Left ventricle myocardium superior (tissue), 1 donor: ENCODE measurements at places on chromosomes 5 and 9. TPM values are rescaled to one million over a fixed set of nuclear protein-coding genes. Genes with fewer than 3 reads are reported as not detected.
A peak's percentile ranks its signal among the peaks of the same experiment; 100 is the strongest.

Gene TMC1
- not detected for total RNA-seq

Gene UBE2D2
- 118 TPM for total RNA-seq

Gene SLC36A2
- total RNA-seq = 0.22 TPM

Gene FYB1
- 5.8 TPM for total RNA-seq

Gene PCDHA9
- total RNA-seq = not detected

Gene ZCCHC9
- total RNA-seq = 9.3 TPM

Gene CMBL
- 48.6 TPM for total RNA-seq

Gene FBXO38
- 41.2 TPM for total RNA-seq

Gene PDE6A
- 0.05 TPM for total RNA-seq

Gene MOB3B
- total RNA-seq = 1.7 TPM

Gene GARIN3
- not detected for total RNA-seq

DNA sequence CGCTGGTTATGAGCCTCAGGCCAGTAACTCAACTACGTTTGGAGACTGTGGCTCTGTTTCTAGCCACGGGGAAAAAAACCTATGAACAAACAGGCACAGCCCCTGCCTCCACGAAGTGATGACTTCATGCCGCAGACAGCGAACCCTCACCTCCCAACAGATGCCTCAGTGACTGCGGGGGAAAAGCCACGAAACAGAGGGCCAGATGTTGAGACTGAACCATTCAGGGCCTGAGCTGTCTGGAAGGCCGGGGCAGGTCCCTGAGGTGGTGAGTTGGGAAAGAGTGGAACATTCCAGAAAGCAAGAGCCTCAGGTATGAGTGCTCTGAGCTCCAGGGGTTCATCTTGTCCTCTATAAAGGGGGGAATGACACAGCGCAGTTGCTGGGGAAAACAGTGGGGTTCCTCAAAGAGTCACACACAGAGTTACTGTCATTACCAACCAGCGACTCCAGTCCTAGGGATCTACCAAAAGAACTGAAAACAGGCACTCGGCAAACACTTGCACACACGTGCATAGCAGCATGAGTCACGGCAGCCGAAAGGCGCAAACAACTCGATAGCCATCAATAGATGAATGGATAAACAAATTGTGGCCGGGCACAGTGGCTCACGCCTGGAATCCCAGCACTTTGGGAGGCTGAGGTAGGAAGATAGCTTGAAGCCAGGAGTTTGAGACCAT lies 15.3 kb downstream of the PLPP7 start:
- no peak for DNase-seq

- DNase-seq = no peak
Measured at GRCh38 chr5:114152656-114153360, 209.1 kb upstream of the KCNN2 start.

DNA sequence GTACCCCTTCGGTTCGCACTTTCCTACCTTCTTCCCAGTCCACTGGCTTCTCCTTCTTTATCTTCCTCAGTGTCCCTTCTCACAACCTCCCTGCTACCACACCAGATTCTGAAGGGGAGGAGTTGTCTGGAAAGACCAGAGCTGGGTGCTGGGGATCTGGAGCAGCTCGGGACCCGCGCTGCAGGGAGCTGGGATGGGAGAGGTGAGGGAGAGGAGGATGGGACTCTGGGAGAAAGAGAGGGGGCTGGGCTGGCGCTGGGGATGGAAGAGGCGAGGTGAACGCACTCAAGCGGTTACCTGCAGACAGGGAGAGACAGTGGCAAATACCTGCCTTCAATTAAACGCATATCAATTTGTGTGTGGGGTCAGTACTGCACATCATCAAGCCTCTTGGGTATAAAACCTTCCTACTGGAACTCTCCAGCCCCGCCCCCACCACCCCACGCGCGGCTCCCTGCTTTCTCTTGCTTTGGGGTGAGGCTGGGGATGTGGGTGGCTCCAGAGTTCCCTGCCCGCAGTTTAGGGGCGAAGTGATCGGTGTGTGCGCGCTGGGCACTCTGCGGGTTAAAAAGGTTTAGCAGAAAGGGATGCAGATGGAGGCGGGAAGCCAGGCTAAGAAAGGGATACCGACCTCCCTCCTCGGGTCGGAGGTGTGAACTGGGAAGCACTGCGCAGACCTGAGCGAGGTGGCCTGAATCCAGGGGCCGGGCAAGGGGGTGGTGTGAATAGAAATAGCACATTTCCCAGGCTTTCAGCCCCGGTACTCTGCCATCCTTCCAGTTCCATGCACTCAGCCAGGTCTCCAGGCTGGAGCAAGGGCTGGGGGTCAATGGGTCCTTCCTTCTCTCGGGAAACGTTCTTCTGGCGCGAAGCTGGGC lies 977 bp upstream of the PAM start:
- DNase-seq = peak; percentile 30

DNA sequence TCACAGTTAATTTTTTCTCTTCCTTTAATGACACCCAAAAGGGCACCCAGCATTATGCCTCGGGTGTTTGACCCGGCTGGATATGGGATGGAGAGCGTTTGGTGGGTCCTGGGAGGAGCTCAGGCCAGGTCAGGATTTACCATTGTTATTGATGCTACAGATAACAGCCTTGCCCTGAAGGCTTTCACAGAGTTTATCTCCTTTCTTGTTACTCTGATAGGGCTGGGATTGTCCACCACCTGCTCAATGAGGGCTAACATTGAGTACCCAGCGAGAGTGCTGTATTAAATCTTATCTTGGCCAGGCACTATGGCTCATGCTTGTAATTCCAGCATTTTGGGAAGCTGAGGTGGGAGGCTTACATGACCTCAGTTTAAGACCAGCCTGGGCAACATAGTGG lies 37.2 kb downstream of the GADD45G start:
- DNase-seq = no peak

GRCh38 chr5:166063261-166063660 lies 2228.2 kb upstream of the WWC1 start:
- no peak for DNase-seq

GRCh38 chr9:112218908-112219307 lies 43.8 kb upstream of the SUSD1 start:
- no peak for DNase-seq

DNA sequence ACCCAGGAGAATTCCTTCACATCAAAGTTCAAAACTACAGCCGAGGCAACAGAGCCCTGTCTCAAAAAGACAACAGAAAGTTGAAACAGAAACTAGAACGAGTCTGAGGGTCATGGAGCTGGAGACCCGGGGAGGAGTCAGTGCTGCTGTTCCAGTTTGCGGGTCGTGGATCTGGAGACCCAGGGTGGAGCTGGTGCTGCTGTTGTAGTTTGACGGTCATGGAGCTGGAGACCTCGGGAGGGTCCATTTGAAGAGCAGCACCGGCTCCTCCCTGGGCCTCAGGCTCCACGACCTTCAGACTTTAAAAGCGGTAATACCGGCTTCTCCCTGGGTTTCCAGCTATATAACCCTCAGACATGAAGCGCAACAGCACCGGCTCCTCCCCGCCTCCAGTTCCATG lies 13.0 kb upstream of the LCN15 start:
- DNase-seq = no peak

DNA sequence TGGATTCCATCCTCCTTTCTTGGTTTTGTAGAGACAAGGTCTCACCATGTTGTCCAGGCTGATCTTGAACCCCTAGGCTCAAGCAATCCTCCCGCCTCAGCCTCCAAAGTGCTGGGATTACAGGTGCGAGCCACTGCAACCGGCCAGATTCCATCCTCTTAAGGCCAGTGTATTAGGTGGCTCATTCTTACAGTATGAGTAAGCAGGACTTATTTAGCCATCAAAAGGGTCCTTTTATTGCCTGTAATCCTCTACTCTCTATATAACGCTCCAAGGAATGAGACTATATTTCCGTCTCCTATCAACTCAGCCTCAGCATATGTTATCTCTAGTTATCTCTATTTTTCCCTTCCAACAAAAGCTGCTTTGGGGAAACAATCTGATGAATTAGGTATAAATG lies 3.0 kb upstream of the ERBIN start:
- DNase-seq = no peak

- no peak for DNase-seq
Measured at GRCh38 chr5:143258559-143259253, 144.8 kb downstream of the NR3C1 start.

- DNase-seq = no peak
Measured at GRCh38 chr5:168104811-168105481, 186.5 kb upstream of the WWC1 start.

DNA sequence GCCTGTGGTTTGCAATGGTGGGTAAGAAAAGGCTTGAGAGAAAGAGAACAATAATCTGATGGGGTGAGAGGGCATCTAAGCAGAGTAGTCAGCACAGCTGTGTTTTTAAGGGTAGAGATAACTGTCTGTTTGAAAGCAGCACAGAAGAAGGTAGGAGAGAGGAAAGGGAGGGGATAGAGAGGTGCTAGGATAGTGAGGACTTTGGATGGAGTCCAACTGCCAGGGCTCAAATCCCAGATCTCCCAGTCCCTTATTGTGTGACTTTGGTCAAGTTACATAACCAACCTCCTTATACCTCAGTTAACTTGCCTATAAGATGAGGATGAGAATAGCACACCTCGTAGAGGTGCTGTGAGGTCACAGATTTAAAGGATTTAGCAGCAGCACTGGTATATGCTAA lies 55.6 kb downstream of the GPR21 start:
- no peak for DNase-seq

DNA sequence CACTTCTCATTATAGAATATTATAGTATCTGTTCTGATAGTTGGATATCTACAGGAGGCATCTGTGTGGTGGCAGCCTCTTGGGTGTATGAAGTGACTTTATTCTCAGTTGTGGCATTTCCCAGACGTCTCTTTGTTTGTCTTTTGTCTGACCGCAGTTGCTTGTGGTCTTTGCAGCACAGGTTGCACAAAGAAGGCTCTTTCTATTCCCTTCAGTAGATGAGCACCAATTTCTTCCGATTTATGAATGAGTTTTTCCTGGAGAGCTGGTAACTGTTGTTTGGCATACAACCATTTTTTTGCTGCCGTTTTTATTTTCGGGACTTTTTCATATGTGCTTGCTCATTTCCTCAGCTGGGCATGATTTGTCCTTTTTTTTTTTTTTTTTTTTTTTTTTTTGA lies 56.4 kb upstream of the MYO10 start:
- no peak for DNase-seq

DNA sequence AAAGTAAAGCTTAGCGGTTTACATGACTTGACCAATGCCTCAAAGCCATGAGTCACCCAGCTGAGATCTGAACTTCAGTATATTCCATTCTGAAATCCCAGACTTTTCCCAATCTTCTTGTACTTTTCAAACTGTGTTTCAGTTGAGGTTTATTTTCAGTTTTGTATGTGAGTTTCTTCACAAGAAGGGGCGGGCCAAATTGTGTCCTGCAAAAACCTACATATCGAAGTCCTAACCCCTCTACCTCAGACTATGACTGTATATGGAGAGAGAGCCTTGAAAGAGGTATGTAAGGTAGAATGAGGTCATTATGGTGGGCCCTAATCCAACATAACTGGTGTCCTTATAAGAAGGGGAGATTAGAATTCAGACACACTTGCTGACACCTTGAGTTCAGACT lies 666 bp upstream of the TLR4 start:
- DNase-seq = no peak

GRCh38 chr5:126864042-126864688 lies 87.2 kb downstream of the LMNB1 start:
- DNase-seq = no peak

DNA sequence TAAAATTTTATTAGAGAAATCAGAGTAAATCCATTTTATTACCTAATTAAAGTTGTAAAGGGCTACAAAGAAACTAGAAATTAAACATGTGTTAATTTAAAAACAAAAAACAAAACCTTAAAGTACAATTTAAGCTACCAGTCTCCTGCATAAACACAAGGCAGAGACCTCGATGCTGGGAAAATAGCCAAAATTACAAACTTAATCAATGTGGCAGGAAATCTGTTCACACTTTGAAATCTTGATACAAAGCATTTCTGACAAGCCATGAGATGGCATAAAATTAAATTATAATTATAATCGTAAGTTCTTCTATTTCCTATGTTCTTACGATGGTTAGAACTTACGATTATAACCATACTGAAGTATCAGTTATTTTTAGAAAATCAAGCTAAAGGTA lies 158.0 kb upstream of the FREM1 start:
- DNase-seq = no peak

DNA sequence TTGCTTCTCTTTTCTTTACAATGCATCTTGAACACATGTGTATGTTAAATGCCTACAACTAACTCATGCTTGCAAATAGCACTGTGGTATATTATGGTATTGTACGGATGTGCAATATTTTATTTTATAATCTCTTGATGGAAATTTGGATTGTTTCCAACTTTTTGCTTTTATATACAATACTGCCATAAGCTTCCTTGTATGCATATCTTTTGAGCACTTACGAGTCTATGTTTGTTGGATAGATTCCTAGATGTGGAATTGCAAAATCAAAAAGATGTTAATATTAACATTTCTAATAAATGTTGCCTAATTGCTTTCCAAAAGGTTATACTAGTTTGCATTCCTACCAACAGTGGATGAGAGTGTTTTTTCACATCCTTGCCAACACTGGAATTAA lies 3.4 kb upstream of the GALNT12 start:
- no peak for DNase-seq

DNA sequence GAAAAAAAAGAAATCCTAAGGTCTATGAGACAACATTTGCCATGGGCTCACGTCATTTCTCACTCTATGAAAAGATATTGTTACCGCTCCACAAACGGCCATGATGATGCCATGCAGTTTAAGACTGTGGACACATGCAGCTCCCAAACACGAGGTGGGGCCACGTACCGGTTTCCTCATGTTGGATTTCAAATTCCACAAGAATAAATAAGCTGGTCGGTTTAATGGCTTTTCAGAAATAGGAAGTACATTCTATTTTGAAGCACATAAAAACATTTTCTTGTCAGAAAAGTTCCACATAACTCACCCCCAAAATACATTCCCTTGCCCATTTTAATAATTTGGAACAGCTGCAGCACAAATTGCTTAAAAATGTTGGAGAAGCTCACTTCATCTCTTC lies 130.6 kb downstream of the MYO10 start:
- no peak for DNase-seq

DNA sequence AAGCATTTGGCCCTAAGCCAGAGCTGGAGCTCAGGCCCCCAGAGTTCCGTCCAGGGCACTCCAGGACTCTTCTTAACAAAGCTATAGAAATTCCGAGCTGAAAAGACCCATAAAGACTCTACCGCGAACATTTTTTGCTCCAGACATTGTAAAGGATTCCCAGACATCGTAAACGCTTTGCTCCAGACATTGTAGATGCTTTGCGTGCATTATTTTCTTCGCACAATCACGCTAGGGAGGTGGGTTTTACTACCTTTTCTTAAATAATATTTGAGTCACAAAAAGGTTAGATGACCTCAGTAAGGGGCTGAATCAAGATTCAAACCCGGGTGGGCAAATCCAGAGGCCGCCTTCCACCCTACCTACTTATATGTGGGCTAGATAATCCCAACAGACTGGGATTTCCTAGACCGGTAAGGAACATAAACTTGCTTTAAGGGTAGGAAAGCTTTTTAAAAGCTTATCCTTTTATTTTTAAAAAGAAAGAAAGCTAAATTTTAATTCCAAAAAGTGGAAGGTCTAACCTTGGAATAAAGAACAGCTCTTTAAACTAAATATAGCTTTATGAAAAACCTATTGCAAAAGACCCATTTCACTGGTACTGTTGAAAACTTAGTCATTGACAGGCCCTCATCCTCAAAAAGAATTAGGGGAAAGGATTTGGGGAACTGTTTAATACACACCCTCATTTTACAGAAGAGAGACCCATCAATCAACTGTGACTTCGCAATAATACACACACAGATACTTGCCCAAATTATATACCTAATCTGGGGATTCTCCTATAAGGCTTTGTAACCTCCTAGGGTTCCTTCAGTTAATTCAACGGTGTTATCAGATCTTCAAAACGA lies 822 bp upstream of the TNIP1 start:
- no peak for DNase-seq
